ENCODE measurements at places on chromosomes 7 and 10.
A peak's percentile ranks its signal among the peaks of the same experiment; 100 is the strongest.

DNA sequence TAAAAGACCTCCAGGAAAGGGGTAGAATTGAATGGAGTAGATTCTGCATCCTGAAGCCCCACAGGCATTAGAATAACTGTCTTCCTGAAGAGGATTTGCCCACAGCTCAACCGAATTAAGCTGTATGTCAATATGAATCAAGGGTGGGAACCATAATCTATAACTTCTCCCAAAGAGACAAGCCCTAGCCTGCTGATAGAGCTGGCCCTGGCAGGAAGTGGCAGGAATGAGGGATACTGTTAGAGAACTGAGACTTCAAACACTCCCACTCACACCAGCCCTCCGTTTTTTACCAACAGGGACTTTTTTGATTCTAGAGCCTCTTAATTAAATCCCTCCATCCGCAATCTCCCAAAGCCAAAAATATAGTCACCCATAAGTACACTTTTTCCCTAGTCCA is 12.2 kb upstream of the DUSP5 start:
- no peak for DNase-seq

DNA sequence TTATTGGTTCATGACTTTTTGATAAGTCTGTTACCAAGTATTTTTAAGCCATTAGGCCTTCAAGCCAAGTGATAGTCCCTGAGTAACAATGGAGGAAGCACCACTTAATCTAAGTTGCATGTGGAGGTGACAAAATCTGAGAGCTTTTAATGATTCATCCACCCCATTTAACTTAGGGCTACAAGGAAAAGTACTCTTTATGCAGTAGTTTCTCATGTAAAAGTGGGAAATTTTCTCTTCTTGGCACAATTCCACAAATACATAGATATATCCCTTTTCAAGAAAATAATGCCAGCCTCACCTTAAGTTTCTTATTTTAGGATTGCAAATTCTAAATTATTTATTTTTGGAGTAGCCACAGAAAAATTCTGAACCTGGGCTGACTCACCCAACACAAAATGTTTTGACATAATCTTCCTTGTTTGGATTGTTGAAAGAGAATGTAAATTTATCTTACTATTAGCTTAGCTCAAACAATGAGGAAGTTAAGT is 85.7 kb downstream of the SUGCT start:
- DNase-seq = no peak

GRCh38 chr7:31116615-31117014 is 64.5 kb downstream of the ADCYAP1R1 start:
- DNase-seq = no peak

DNA sequence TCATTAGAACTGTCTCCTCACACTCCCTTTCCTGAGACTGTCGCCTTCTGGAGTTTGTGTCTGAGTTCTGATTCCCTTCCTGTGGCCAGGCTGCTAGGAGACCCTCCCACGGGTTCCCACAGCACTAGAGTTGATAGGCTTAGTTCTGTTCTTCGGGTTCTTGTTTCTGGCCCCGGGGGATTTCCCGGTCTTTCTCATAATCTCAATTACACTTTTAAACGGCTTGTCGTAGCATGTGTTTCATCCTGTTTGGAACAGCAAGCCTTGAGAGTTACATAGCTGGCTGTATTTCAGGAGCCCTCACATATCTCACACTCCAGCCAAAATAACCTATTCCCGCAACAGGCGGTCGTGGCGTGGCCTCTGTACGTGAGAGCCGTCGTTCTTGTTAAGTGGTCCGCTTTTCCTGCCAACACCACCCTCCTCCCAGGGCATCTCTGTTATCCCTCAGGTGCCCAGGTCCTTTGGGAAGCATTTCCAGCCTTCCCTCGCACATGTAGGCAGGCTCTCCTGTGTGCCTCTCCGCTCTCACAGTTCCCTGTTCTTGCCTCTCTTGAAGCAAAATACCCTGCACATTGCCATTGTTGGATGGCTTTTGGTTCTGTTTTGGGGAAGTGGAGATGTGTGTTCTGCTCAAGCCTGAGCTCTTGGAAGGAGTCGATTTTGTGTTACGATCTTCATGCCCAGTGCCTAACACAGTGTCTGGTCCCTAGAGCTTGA is 46.0 kb downstream of the CDC123 start:
- DNase-seq = no peak

- DNase-seq = no peak
These were observed 846.7 kb downstream of the NXPH1 start for GRCh38 chr7:9280088-9280487.

GRCh38 chr7:73971322-73971703 is 56.7 kb upstream of the ELN start:
- no peak for DNase-seq

- no peak for DNase-seq
These were observed 35.6 kb upstream of the C10orf90 start for GRCh38 chr10:126705951-126706565.

GRCh38 chr7:129550693-129551360 is 48.5 kb downstream of the SMKR1 start:
- no peak for DNase-seq

GRCh38 chr7:128347647-128348097 is 4.0 kb upstream of the RBM28 start:
- DNase-seq = peak; percentile 39

DNA sequence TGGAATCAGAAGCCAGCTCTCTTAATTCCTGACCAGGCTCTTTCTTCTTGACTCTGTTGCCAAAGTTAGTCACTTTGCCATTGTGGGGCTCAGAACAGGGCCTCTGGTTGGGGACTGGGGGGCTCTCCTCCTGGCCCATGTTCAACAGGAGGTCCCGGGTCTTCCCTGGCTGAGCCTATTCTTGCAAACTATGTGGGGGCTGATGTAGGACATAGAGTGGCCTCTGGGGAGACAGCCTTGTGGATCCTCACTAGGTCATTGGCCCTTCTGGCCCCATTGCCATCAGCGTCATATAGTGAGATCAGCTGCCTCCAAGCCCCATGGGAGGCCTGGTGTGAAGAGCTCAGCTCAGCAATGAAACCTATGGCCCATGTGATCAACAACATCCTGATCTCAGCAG is 77.6 kb upstream of the LEP start:
- no peak for DNase-seq

GRCh38 chr10:70461397-70462348 is 16.9 kb upstream of the PALD1 start:
- peak; percentile 73 for DNase-seq

GRCh38 chr10:132452216-132452650 is 55.2 kb downstream of the PWWP2B start:
- no peak for DNase-seq

DNA sequence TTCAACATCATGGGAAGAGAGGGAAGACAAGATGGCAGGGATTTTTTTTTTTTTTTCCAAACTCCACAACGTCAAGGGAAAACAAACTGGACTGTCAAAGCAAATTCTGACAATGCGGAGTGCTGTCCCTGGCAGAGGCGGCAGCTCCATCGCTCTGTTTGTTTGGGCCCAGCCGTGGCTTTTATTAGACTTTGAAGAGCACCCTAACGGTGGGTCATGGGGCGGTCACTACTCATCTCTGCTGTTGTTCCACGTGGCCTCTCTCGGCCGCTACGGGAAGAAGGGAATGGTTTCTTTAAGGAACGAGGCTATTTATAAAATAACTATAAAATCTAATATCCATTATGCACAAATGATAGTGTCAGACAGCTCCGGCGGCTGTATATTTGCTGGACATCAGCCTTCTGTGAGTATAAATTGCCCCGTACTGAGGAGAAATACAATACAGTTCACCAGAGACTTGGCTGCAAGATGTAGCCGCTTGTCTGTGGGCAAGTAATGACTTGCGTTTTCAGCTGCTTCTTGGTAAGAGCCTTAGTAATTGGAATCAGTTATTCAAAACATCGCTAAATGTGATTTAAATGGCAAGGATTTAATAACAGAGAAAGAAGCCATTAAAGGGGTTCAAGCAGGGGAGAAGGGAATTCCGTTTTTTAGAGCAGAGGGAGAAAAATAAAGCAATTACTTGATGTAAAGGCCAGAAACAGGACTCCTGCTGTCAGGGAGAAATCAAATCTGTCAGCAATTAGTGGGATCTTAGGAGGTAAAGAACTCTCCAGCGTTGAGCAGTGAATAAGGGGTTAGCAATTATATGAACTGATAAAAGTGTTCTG is 61.7 kb upstream of the RAB11FIP2 start:
- DNase-seq = no peak

- no peak for DNase-seq
These were observed 579 bp downstream of the IDI1 start for GRCh38 chr10:1048349-1048731.

DNA sequence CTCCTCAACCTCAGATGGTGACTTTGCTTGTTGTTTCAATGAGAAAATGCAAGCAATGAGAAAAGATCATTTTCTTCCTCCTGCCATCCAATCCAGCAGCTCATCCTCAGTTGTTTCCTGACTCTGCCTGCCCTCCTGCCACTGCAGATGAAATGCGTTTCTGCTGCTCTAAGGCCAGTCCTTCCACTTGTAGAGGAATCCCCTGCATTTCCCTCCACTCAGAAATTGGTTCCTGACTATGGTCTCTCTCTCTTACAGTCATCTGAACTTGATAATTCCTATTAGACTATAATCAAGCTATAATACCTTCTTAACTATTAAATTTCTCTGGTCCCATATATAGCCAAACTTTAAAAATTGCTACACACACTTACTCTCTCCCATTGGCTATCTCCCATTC is 14.4 kb downstream of the ITGA8 start:
- DNase-seq = no peak

DNA sequence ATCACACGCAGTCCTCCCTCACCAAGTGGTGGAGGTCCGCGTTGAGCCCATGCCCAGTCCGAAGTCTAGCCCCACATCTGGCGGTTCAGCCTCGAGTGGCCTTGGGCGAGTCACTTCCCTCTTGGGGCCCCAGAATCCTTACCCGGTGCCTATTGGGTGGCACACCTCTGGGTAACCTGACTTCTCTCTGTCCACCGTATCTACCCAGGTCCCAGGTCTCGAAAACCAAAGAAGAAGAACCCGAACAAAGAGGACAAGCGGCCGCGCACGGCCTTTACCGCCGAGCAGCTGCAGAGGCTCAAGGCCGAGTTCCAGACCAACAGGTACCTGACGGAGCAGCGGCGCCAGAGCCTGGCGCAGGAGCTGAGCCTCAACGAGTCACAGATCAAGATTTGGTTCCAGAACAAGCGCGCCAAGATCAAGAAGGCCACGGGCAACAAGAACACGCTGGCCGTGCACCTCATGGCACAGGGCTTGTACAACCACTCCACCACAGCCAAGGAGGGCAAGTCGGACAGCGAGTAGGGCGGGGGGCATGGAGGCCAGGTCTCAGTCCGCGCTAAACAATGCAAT is 4.3 kb downstream of the EN2 start:
- peak; percentile 23 for DNase-seq

DNA sequence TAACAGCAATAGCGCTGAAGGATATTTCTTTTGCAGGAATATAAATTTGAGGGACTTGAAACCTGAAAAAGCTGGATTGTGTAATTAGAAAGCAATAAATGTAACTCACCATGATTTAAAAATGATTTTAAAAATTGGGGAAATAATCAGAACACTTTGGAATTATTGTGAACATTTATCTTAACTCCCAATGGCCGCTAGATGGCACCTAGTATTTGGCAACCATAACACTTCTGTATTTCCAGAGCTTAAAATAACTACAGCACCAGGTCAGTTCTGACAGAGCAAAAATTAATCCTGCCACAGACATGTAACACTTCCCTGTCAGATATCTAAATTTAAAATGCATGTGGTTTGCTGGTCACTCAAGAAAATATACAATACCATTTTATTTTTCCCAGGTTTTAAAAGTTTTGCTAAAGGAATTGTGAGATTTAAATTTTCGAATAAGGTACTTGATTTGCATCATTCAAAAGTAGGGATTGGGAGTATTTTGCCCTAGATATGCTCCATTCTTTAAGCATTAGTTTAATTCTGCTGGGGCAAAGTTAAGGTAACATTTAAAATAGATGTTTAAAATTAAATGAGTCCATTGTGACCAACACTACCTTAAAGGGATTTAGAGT is 144.5 kb downstream of the PPP1R3A start:
- DNase-seq = no peak

DNA sequence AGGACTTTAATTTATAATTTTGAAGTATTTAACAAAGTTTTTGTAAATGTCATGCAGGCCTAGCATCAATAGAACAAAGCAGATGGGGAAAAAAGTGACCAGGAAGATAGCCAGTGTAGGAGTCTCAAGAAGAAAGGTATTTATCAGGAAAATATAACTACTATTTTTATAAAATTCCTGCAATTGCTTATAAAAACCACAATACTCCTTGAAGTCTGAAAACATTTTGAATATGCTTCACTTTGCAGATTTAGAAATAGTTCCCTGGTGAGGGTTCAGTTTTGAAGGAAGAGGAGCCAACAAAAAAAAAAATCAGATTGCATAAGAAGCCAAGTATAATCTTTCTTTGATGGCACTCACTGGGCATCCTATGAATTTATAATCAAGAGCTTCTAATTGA is 34.1 kb downstream of the MTERF1 start:
- no peak for DNase-seq

GRCh38 chr7:150735596-150736358 is 1.4 kb upstream of the GIMAP5 start:
- peak; percentile 85 for DNase-seq
